ENCODE measurements at places on chromosomes 7 and 10.

DNA sequence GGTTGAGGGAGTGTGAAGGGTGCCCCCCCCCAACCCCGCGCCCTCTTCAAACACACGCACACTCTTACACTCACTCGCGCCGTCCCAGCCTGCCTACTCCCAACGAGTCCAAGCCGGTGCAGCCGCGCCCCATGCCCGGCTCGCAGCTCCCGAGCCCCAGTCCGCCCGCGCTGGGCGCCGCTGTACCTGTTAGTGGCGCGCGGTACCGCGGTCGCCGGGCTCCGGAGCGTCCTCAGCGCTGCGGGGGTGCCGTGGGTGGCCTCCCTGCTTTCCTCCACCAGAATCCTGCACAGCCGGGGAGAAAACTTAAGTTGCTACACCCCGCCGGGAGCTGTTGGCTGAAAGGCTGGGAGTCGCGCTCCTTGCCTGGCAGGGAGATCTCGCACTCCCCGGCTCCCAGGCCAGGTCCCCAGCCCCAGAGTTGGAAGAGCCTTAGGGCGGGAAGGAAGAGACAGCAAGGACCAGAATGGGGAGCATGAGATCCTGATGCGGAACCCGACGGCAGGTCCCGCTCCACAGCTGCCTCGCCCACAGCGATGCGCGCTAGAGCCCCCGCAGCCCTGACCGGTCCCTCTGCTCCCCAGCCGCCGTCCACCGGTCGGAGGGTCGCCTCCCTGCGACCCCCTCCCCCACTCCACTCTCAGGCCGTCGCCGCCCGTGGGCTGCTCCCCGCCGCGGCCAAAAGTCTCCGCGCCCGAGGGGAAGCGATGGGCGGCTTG is 863 bp downstream of the ST8SIA6 start:
- DNase-seq, result peak; percentile 46

DNA sequence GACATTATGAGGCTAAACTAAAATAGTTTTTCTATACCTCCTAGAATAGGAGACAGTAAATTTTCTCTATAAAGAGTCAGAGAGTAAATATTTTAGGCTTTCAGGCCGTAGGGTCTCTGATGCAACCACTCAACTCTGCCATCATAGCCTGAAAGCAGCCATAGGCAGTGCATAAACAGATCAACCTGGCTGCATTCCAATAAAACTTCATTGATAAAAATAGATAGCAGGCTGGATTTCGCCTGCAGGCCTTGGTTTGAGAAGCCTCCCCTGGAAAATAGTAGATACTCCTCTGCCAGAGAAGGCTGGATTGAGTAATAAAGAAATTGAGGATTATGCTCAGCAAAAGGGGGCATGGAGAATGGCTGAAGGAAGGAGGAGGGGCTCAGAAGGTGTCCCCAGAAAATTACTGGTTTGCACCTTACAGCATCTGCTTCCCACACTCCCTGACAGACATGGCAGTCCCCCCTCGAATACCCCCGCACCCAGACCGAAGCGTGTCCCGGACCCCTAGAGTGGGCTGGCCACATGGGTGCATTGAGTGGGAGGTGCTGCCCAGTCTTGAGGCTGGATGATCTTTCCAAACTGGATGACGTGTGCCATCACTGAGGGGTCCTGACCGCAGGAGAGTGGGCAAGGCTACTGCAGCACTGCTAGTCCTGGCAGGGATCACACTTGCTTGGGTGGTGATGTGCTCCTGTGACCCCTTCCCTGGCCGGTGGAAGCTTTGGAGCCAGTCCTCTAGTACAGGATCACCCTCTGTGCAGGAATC is 126.6 kb downstream of the PTPN20 start:
- no peak for DNase-seq

- no peak for DNase-seq
Observed at GRCh38 chr10:3959370-3960325, 174.6 kb upstream of the KLF6 start.

DNA sequence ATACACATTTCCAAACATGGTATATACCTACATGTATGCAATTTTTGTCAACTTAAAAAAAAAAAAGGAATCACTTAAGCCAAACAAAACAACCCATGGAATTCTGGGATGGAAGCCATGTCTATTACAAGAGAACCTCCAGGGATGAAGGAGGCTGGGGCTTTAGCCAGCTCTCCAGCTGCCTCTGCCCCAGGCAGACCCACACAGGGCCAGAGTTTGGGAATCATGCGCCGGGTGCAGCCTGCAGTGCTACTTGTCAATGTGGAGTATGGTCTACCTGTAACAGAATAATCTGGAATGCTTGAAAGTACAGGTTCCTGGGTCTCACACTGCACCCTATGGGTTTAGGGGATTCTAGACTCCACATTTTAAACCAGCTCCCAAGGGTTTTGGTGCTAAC is 10.8 kb downstream of the ATP6V0E2 start:
- peak; percentile 32 for DNase-seq

DNA sequence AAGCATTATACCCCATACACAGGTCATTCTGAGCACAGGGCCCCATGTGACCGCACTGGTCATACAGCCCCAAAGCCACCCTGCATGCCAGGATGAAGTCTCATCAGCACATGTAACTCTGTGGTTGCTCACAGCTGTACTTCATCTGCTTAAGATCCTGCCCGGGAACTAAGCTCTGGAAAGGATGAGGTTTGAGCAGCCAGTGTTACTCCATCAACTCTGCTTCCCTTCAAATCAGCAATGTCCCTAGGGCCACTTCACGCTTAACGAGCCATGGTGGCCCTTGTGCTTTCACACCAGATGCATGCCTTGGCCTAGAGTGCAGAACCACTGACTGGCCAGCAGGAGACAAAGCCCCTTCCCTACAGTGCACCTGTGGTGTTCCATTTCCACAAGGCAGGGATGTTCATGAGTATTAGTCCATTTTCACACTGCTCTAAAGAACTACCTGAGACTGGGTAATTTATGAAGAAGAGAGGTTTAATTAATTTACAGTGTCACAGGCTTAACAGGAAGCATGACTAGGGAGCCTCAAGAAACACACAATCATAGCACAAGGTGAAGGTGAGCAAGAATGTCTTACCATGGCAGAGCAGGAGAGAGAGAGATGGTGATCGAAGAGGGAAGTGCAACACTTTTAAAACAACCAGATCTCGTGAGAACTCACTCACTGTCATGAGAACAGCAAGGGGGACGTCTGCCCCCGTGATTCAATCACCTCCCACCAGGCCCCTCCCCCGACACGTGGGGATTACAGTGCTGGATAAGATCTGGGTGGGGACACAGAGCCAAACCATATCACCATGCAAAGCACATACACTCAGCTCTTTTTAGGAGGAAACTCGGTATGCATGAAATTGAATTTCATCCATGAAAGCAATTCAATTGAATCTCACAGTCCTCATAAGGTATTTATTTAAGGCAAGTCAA is 149.0 kb upstream of the CDCA7L start:
- DNase-seq, result no peak

- DNase-seq, result peak; percentile 49
Observed at GRCh38 chr7:112411186-112411795, 39.0 kb upstream of the IFRD1 start.

DNA sequence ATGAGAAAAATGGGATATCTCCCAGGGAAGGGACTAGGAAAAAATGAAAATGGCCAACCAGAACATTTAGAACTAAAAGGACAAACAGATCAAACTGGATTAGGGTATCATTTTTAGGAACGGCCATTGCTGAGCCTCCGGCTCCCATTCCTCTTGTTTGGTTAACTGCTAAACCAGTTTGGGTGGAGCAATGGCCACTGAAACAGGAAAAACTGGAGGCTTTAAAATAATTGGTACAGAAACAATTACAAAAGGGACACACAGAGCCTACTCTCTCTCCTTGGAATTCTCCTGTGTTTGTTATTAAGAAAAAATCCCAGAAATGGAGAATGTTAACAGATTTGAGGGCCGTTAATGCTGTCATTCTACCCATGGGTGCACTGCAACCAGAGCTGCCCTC is 4.7 kb upstream of the CHST3 start:
- no peak for DNase-seq

DNA sequence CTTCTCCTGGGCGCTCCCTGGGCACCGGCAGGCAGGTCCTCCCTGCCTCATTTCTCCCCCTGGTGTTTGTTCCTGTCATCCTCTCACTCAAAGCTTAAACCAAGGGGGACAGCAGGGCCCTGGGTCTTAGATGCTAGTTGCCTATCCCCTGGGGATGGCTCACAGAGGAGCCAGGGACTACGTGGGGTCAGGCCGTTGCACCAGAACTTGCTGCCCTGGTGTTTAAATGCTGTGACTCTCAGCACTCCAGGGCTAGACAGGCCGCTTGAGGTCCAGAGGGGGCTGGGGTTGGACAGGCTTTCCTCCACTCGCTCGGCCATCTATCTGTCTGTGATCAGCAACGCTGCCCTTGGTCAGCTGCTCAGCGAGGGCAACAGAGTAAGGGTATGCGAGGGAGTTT is 340.3 kb downstream of the CXCL12 start:
- no peak for DNase-seq

- no peak for DNase-seq
Observed at GRCh38 chr7:43791665-43792064, 33.2 kb downstream of the BLVRA start.

- DNase-seq, result no peak
Observed at GRCh38 chr7:151107882-151108281, 21.6 kb downstream of the AGAP3 start.

DNA sequence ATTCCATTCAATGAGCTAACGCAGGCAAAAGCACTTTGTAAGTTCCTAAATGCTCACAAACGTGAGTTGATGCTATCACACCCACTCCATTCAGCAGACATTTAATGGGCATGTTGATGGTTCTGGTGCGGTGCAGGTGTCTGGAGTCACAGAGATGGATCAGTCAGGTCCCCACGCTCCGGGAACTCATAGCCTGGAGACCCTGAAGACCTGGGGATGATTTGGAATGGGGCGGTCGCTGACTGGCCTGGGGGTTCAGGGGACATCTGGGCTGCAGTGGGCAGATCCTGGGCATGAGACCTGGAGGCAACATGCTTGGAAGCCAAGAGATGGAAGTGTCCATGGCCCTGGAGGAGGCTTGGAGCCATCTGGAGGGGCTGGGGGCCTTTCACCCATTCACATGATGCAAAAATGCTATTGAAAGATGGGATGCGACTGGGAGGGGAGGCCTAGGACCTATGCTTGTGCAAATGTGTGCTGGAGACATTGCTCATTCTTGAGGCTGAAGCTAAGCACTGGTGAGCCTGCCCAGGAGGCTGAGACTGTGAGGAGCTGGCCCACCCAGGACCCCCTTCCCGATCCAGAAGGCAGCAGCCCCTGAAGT is 522.6 kb downstream of the GLRX3 start:
- DNase-seq, result no peak

DNA sequence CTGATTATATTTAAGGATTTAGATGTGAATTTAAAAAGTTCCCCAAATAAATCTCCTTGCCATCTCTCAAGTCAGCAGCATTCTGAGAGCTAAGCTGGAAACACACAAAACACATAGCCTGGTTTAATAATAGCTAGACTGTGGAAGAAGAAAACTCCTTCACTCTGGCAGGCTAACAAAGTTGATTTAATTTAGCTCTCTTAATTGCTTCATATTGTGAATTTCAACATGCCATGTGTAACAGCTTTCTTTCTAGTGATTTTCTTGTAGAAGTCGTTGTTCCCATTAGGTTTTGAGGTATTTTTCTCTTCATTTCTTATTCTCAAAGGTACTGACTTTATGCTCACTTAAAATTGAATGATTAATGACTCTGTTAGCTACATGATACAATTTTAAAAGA is 216.8 kb upstream of the AKR1E2 start:
- no peak for DNase-seq

DNA sequence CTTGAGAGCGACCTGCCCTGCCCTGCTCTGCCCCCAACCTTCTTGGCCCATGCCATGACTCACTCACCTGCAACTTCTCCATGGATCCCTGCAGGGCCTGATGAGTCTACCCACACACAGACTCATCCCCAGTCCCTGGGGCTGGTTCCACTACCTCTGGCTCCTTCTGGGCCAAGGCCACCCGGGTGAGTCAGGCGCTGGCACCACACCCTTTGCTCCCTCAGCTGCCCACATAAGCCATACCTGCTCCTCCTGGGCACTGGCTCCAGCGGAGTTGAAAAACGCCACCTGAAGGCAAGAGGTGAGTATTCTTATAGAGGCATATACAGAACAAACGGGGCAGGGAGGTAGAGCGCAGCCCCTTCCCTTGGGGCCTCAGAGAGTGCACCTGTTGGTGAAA is 16.2 kb upstream of the MTPAP start:
- no peak for DNase-seq

GRCh38 chr10:30581779-30582380 is 47.7 kb downstream of the LYZL2 start:
- DNase-seq, result no peak

DNA sequence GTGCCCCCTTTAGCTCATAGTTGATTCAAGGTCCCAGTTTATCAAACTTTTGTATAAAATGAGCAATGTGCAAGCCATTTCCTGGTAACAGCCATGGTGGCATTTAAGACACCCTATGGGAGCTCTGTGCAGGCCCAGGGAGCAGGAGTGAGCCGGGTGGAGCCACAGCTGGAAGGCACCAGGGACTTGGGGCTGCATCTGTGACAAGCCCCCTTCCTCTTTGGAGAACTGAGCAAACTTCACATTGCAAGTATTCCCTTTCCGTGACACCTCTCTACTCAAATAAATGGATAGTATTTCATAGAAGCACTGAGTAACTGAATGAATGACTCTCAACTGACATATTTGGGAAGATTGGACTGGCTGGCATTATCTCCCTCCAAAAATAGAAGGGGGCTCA is 558.7 kb upstream of the FOXK1 start:
- no peak for DNase-seq

DNA sequence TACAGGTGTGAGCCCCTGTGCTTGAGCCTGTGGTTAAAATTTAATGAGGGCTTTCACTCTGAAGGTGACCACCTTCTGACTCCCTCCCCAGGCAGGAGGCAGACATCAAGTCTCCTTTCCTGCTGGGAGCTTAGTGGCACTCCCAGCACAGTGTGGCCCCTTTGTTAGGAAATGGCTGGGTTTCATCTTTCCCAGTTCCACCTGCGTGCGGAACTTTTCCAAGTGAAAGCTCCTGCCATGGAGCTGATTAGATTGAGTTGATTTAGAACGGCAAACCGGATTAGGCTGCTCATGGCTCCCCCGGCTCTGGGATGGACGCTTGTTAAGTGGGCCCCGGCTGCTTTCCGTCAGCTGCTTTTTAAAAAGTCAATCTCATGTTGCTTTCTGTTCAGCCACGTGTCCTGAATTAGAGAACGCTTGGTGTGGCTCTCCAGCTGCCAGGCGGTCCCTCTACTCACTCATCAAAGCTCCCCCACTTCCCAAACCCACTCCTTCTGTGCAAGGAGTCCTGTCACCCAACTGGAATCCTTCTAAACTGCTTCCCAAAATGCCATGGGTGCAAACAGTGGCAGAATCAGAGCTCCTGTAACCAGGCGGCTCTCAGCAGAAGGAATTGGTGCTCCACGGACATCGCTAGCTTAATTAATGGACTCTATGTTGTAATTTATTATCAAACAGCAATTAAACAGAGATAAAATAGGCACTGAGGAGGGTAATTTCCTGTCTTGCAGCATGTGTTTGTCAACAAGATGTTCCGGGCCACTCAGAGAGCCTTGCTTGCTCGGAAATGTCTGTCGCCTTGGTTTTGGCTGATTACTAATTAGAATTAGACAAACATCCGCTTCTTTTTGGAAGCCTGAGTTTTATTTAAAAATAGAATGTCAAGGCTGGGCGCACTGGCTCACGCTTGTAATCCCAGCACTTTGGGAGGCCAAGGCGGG is 551.2 kb downstream of the GALNT17 start:
- DNase-seq, result peak; percentile 24

GRCh38 chr10:114694752-114695151 is 36.7 kb upstream of the ABLIM1 start:
- DNase-seq, result no peak

GRCh38 chr7:91883676-91884362 is 3.3 kb upstream of the MTERF1 start:
- DNase-seq, result no peak

- no peak for DNase-seq
Observed at GRCh38 chr7:125857606-125858005, 928.0 kb upstream of the POT1 start.

All from femur (tissue), 1 donor.